ENCODE measurements at places on chromosomes 3 and 15. TPM values are rescaled to one million over a fixed set of nuclear protein-coding genes. Genes with fewer than 3 reads are reported as not detected.

GRCh38 chr3:11603628-11604027, 40.1 kb downstream of the VGLL4 start:
- no peak for DNase-seq

DNA sequence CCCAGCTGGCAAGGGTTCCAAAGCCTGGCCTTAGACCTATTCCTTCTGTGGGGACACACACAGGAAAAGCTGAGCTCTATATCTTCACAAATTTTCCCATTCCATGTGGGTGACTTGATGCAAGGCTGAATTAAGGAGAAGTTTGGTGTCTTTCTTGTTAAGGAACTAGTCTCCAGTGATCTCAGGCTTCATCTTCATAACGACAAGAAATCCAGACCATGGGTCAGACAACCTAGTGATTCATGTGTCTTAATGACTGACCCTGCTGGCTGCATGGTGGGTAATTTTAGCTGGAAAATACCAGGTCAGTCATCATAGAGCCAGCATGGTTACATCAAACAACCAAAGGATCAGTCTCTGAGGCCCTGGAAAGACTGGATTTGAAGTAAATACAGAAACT, 112.7 kb upstream of the SLC4A7 start:
- DNase-seq = no peak

DNA sequence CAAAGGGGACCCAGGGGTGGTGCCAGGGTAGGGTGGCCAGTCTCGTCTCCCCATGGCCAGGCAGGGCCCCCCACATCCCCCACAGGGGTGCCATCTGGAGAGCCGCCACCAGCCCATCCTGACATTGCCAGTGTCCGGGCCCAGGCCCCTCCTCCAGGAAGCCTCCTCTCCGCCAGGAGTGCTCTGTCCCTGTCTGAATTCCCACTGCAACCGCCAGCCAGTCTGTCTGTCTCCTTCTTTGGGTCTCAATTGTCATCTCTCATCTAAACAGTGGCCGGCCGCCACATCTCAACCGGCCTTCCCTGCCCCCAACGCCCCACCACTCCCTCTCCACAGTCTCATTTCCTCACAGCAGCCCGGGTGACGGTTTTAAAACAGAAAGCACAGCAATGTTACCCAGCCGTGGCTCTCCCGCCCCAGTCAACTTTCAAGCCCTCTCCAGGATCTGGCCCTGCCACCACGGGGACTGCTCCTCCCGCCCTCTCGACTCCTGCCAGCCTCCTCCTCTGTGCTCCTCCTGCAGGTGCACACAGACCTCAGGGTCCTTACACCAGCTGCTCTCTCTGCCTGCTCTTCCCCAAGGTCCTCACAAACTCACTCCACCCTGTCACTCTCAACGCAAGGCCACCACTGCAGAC, 57.0 kb downstream of the IQSEC1 start:
- no peak for DNase-seq

GRCh38 chr3:117486719-117487716, 777.4 kb downstream of the TUSC7 start:
- DNase-seq = no peak

GRCh38 chr3:11283139-11283475, 10.9 kb downstream of the ATG7 start:
- no peak for DNase-seq

Gene MINAR1
- total RNA-seq = 4.9 TPM

Gene GPX1
- 49.2 TPM for total RNA-seq

Gene NCEH1
- total RNA-seq = 8.9 TPM

Measured in urinary bladder (tissue), 4 donors.